ENCODE measurements at places on chromosomes 6 and 20.

DNA sequence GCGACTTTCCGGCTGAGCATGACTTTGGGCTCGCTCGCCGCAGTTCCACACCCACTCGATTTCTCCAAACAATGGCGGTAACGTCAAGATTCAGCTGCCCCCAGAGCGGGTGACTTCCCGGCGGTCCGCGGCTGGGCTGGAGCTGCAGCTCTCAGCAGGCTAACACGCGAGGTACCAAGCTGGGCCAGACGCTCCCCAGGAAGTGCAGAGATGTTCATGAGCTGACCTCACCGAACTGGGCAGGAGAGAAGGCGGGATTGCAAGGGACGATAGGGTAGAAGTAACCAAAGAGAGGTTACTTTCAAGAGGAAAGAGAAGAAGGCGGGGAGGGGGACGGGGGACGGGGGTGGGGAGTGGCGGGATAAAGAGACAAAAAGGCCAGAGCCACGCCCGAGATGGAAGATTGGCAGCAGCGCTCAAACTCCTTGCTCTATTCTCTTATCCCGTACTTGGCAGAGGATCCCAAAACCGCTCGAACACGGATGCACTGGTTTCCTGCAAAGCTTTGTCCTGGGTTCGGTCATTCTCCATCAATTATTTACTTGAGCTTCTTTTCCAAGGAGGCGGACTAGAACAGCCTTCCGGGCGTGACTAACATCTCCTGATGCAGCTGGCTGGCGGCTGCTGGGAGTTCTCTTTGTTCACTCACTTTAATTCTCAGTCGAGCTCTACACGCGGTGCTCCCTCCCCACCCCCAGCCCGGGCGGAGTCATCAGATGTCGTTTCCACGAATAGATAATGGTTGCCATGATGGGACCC, at the start of gene MTCL3:
Gene MTCL3, minus strand, starts transcription at position 626 of the 759 bp plus-strand sequence.
- no peak for DNase-seq

DNA sequence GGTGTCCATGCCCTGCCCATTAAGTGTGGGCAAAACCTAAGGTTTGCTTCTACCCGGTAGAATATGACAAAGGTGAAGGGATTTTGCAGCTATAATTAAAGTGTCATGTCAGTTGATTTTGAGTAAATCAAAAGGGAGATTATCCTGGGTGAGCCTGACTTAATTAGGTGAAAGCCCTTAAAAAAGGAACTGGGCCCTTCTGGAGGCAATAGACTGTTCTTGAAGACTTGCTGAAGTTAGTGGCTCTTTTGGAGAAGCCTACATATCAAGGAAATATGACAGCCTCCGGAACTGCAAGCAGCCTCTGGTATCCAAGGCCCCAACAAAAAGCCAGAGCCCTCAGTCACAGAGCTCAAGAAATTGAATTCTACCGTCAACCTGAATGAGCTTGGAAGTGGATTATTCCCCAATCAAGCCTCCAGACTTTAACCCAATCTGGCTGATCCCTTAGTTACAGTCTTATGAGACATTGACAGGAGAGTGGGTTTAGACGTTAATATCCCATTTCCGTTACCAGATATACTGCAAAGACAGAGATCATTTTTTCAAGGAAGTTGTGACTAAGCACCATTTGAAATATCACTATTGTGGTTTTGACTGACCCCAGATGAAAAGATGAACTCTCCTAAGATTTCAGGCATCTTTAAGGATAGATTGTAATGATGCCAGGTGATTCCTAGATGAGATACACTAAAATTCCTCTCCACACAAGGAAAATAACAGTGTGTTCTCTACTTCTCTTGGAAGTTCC, 303.4 kb downstream of the PLCB1 start:
- no peak for DNase-seq

- no peak for DNase-seq
These were observed 52.9 kb upstream of the BTN3A2 start for GRCh38 chr6:26312096-26312463.

DNA sequence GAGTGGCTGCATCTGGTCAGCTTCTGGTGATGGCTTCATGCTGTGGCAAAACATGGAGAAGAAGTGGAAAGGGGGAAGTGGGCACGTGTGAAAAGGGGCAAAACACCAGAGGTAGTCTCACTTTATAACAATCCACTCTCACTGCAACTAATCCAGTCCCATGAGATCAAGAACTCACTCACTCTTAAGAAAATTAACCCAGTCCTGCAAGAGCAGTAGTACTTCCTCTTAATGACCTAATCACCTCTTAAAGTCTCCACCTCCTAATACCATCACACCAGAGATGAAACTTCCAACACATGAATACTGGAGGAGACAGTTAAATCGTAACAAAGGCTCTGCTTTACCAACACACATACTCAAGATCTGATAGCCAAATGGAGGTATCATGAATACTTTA, 152.6 kb downstream of the THEMIS start:
- no peak for DNase-seq

DNA sequence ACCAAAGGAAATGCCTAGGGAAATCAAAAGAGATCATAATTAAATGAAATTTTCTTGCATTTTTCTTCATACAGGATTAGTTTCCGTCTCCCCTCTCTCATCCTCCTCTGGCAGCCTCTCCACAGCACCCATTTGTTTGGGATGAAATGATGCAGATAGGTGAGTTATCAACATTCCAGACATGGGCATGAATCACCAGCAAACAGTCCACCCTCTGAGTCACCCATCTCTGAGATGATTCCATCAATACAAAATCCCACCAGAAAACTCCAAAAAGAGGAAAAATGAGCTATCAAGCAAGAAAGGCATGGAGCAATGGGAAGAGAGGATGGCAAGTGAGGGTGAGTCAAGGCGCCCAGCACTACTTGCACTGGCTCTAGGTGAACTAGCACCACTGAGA, 11.4 kb downstream of the MC3R start:
- DNase-seq, result no peak

- no peak for DNase-seq
These were observed 339.4 kb downstream of the CDKAL1 start for GRCh38 chr6:20873425-20874190.

GRCh38 chr6:53309059-53309900, 39.5 kb downstream of the ELOVL5 start:
- peak; percentile 44 for DNase-seq

DNA sequence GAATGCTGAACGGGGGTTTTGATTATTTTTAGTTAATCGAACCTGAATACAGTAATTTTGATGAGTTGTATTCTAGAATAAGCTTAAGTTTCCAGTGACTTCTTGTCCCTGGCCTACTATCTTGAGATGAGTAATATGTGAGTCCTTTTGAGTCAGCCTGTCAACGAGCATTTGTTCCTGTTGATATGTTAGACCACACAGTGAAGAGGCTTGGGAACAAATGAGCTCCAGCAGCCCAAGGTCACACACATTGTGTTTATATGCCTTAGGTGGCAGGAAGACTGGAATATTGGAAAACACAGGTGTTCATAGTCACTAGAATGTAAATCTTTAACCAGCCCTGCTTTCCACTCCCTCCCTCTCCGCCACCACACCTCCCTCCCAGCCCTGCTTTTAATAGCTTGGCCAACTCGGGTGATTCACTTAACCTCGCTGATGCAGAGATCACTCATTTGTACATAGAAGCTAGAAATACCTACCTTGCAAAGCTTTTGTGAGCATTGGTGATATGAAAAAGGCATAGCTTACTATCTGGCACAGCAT, 9.1 kb downstream of the SMPDL3A start:
- no peak for DNase-seq

DNA sequence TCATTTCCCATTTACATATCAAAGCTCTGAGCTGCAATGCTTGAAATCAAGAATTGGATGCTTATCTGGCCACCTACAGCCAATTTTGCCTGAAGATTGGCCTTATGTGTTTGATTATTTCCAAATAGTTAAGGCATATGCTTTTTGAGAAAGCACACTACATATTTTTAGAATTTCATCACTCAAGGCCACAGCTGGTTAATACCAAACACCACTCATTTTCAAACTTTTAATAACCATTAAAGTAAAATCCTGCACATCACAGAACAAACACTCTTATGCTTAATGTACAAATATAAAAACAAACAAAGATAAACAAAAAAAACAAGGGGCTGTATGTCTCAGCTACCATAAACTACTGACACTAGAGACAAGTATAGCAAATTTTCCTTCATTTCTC, 96.9 kb upstream of the HMGCLL1 start:
- no peak for DNase-seq

DNA sequence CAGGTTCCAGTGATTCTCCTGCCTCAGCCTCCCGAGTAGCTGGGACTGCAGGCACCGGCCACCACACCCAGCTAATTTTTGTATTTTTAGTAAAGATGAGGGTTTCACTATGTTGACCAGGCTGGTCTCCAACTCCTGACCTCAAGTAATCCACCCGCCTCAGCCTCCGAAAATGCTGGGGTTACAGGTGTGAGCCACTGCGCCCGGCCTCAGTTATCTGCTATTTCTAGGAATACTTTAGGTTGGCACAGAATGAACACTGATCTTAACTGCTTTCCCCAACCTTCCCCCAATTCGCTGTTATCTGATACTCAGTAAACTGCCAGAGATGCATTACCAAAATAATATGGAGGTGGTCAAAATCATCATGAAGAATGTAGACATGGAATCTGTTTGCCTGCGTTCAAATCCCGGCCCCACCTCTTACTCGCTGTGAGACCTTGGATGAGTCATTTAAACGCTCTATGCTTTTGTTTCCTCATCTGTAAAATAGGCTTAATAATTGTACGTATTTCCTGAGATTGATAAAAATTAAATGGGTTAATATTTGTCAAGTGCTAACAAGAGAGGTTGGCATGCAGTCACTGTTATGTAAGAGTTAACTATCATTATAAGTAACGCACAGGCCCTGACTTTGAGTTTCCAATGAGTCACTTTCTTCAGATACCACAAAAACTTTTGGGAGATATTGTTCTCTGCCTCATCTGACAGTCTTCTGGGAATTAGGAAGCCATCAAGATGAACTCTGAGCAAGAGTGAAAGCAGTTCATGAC, 44.5 kb upstream of the NCOA3 start:
- no peak for DNase-seq

- no peak for DNase-seq
These were observed 117.0 kb upstream of the UST start for GRCh38 chr6:148629592-148630465.

GRCh38 chr20:57445298-57445697, 54.1 kb downstream of the RBM38 start:
- DNase-seq, result no peak

DNA sequence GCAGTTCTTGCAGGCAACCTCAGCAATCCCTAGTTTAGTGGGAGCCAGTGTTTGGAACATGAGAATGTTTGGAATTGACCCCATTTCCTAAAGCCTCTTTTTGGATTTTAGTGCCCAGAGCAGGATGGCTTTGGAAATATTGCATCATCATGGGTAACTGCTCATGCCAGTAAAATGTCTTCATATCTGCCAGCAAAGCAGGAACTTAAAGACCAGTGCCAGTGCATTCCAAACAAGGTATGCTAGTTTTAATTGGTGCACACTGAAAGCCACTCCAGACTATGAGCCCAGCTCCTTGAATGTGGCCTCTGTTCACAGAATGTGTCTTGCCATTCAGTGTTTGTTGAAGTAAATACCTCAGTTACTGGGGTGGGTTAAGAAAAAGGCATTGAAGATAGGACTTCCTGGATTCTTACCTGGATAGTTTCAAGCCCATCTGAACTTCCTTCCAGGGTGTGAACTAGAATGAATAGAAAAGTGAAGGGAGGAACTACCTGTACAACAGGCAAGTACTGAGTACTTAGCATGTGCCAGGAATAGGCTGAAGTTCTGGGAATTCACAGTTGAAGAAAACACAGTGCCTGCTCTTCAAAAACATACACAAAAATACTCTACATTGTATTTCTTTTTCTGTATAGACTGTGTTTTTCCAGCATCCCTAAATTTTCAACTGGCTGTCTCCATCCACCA, 70.5 kb downstream of the COL19A1 start:
- DNase-seq, result no peak

DNA sequence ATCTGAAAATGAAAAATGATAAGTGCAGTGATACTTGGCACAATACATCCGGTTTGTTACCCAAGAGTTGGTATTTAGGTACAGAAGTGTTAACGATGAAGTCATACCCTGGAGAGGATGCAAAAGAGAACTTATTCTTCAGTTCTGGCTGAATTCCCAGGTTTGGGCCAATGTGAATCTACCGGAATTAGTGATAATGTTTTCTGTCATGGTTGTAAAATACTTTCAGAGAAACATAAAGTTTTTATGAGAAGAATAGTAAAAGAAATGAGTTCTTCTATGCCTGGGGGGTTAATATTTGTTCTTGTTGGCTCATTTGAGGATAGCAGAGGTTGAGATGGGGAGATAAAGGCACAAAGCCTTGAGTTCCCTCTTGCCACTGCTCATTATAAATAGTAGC, 509.9 kb upstream of the POU3F2 start:
- no peak for DNase-seq
